ENCODE measurements at places on chromosomes 11 and 22.

- DNase-seq = no peak
Observed at GRCh38 chr11:10005955-10006525, 288.0 kb downstream of the SBF2 start.

GRCh38 chr22:25447067-25447685, 117.3 kb upstream of the GRK3 start:
- DNase-seq = no peak

GRCh38 chr22:20721409-20722218, 52.3 kb upstream of the SERPIND1 start:
- no peak for DNase-seq

GRCh38 chr11:133386852-133387251, 145.4 kb downstream of the OPCML start:
- no peak for DNase-seq

- no peak for DNase-seq
Observed at GRCh38 chr11:129974237-129974636, 28.4 kb downstream of the PRDM10 start.

DNA sequence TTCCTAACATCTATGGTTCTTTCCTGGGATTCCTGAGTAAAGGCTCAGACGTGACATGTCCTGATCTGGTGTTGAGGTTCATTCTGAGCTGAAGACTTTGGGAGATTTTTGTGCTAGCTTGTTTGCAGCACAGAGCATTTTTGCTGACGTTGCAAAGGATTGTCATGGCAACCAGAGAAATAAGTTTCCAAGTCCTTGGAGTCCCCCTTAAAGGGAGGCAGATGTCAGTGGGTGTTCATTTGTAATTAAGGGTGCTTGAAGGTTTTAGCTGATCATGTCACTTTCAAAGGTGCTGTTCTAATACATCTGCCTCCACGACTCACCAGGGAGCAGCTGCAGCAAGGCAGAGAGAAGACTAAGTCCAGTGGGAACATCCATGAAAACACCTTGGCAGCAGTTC, 5.4 kb upstream of the SYN3 start:
- DNase-seq = no peak

DNA sequence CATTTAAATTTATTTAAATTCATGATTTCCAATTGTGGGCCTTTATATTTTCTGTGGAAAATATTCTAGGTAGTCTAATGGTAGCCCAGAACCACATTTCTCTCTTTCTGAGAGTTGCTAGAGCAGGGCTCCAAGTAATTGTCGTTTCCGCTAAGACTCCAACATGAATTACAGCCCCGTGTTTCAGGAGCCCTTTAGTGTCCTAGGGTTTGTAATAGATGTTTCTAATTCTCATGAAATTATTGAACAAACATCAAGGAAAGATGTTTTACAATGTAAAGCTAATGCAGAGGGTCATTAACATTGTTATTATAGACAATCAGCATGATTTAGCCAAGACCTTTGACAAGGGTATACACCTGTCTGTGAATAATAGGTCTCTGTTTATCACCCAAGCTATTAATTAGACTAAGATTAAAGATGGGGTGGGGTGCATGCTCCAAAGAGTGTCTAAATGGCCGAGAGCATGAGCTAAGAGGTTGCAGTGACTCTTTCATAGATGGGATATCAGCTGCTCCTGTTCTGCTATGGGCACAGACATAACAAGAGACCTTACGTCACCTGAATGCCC, 81.8 kb upstream of the NTM start:
- no peak for DNase-seq

DNA sequence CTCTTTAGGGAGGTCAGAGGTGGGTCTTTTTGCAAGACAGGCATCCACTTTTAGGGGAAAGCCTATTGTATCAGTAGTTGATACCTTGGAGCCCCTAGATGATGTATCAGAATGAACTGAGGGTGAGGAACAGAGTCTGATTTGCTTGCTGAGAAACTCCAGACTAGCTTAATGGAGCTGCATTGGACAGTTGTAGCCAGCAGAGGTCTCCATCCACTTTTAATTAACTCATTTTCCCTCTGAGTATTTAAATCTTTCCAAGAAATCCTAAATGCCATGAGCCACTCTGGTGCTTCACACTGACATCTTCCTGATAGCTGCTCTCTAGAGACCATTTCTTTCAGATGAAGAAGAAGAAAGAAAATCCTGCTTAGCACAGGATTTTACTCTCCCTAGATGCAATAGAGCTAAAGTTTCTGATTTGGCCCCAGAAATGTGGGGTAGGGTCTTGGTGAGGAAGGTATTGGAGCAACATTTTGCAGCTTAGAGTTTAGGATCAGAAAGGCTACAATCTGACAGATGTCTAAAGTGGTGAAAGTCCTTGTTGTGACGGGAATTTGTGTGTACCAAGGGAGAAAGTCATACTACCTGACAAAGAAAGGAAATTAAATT, 38.0 kb downstream of the EXT2 start:
- DNase-seq = no peak

- no peak for DNase-seq
Observed at GRCh38 chr11:132347156-132348090, 977.0 kb downstream of the NTM start.

GRCh38 chr11:93000511-93001476, 31.3 kb downstream of the MTNR1B start:
- no peak for DNase-seq

DNA sequence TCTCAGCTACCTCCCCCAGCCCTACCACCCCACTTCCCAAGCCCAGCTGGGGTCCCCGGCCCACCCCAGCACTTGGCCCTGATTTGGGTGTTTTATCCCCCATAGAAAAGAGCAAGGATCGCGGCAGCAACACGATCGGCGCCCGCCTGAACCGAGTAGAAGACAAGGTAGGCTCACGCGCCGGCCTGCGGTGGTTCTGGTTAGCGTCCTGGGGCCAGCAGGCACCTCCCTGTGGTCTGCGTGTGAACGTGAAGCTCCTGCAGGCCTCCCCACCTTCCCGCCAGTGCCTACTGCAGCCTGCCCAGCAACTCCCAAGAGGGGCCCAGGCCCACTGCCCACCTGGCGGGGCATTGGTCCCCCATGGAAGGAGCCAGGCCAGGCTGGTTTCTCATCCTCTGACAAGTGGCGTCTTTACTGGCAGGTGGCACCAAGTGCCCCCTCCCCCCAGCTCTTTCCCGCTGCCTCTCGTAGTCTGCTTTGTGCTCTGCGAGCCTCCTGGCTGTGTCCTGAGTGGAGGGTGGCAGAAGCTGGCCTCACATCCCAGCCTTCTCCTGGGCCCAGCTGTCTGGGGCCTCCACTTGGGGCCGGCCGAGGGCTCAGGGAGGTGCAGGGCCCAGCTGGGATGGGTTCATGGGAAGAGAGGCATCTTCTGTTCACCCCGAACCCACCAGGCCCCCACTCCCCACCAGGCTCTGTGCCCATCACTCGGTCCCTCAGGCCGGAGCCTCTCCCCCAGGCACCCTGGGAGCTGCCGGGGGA, 78.3 kb upstream of the KCNQ1OT1 start:
- DNase-seq = no peak

- DNase-seq = no peak
Observed at GRCh38 chr11:28017816-28018215, 90.1 kb downstream of the KIF18A start.

- DNase-seq = no peak
Observed at GRCh38 chr22:43198936-43199335, 12.0 kb upstream of the TTLL12 start.

- DNase-seq = no peak
Observed at GRCh38 chr11:121515335-121515671, 62.5 kb upstream of the SORL1-AS1 start.

GRCh38 chr11:62427630-62428233, 8.9 kb downstream of the SCGB1A1 start:
- peak; percentile 18 for DNase-seq

DNA sequence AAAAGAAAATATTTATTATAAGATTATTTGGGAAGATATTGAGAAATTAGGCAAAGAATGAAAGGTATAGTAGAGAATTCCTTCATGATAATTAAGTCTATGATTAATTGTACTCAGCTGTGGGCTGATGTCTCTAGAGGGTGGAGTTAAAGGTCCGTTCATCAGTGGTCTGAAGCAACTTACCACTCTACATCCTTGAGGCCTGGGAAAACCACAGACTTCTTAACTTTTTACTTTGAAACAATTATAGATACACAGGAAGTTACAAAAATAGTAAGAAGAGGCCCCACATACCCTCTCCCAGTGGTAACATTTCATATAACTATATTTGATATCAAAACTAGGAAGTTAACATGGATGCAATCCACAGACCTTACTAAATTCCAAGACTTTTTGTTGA, 167.0 kb upstream of the NECTIN1 start:
- no peak for DNase-seq

DNA sequence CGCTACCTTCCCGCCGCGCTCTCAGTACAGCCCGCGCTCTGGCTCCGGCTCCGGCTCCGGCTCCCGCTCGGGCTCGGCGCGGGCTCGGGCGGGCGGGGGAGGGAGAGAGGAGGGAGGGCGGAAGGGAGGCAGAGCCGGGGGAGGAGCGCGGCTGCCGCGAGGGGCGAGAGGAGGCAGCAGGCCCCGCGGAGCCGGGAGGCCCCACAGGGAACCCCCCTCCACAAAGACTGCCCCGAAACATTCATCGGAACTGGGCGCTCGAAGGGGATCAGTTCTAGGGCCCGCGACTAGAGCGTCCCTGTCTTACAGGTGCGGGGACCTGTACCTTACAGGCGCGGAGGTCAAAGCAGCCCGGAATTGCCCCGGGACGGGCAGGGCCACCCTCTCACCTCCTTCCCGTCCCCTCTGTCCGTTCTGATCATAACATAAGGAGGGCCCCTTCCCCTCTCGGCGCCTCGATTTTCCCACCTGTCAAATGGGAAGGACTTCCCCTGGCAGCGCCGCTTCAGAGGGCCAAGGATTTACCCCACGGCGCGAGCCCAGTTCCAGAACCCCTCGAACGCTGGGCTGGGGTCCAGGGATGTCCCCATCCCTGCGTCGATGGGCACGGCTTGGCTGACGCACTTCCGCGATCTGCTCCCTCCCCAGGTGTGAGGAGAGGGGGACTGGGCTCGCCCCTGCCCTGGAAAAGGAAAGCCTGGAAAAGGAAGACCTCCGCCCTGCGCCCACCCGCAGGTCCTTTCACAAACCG, at the start of gene SHISA8:
SHISA8 (minus strand) TSS at position 40 of the 751 bp plus-strand sequence. CDS start 407 bp downstream, outside the sequence.
- peak; percentile 61 for DNase-seq

DNA sequence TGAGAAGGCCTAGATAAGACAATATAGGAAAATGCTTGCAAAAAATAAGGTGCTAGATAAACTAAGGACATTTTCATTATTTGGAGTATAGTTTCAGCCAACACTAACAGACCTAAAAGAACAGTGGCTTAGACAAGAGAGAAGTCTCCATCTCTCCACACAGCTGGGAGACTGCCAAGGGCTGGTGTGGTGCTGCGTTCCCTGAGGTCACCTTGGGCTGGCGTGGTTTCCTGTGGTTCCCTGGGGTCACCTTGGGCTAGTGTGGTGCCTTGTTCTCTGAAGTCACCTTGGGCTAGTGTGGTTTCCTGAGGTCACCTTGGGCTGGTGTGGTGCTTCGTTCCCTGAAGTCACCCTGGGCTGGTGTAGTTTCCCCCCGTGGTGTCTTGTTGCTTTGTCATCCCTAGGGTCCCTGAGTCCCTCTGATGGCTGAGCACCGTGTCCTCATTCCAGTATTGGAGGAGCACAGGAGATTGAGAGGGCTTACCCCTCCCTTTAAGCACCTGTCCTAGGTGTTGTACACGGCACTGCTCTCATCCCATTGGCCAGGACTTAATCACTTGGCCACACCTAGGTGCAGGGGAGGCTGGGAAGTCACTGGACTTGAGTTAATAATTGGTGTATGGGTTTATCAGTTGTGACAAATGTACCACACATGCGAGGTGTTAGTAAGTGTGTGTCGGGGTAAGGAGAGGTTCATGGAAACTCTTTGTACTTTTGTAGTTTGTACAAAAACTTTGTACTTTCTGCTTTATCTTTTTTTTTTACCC, 14.9 kb downstream of the SAMM50 start:
- DNase-seq = no peak

- DNase-seq = no peak
Observed at GRCh38 chr11:81421251-81421860, 1312.3 kb downstream of the FAM181B start.

DNA sequence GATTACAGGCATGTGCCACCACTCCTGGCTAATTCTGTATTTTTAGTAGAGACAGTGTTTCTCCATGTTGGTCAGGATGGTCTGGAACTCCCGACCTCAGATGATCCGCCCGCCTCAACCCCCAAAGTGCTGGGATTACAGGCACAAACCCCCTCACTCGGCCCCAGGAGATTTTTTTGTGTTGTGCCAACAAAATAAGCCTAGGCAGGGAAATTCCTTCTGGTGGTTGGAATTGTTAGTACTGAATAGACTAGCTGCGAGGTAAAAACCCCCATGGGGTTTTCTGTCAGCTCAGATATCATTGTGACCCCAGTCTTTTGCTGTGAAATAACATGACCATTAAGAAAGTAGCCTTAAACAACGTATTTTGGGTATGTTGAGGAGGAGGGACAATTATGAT, 144.9 kb downstream of the BCR start:
- DNase-seq = no peak

GRCh38 chr11:124943254-124943616, 7.4 kb upstream of the HEPACAM start:
- no peak for DNase-seq

DNA sequence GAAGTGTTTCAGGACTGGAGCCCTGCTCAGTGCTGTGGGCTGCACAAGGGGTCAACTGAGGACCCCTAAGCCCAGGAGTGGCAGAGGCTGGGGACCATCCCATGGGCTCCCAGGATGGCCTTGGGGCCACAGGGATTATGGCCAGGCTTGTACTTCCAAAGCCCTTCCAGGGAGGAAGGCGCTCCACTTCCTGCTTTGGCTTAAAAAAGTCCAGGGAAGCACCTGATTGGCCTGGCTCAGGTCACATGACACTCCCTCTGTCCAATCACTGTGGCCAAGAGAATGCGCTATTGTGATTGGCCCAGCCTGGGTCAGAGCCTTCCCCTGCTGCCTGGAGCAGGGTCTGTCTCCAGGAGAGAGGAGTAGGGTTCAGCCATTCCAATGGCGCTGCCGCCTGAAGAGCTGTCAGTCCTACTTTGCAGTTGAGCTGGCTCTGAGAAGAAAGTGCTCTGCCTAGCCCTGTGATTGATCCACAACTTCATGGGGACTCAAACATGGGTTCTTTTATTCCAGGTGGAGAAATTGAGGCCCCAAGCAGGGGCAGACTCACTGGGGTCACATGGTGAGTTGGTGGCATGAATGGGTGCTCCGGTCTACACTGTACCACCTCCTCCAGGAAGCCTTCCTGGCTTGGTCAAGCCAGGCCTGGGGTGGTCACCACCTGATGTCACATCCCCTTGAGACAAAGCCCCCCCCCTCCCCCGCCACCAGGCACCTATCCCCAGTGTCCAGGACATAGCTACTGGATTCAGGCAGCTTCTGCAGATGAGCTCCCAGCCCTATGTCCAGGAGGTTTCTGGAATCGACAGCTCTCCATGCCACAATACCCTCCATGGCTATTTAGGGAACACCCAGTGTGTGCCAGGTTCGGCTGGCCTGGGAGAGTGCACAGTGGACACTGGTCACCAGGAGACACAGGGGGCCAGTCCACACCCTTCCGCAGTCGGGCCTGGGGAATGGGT, 48.2 kb downstream of the RTN4R start:
- DNase-seq = no peak

DNA sequence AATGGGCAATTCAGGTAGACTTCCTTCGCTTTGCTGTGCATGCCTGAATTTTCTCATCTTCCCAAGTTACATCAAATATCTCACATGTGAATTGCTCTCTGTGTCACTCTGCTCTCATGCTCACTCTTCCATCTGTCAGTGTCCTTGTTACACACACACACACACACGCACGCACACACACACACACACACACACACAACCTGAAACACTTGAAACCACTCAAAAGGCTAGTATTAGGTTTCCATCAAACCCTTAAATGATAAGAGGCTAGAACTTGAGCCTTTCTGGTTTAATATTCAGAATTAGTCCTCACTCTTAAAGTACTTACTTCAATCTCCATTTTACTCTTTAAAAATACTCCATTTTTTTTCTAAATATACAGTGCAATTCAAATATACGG, 282.4 kb downstream of the C11orf87 start:
- DNase-seq = no peak
